ENCODE measurements at places on chromosomes 3 and 15.
A peak's percentile ranks its signal among the peaks of the same experiment; 100 is the strongest.

GRCh38 chr15:52806284-52806655 is 16.1 kb upstream of the ONECUT1 start:
- DNase-seq: no peak

- no peak for DNase-seq
These were observed 126.2 kb upstream of the C2CD4B start for GRCh38 chr15:62291262-62291661.

DNA sequence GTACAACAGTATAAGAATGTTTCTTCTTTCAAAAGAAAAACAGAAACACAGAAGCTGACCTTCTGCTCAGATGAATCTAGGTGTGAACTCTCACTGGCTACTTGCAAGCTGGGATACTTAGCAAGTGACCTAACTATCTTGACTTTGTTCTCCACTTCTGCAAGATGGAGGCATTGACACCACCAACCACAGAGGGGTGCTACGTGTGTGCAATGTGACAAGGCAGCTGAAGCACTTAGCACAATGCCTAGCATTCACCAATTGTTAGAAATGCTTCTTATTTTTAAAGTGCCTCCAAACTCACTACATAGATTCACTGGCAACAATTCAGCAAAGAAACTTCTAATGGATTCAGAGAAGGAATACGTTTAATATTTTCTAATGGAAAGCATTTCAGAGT is 331.4 kb upstream of the WNT5A start:
- DNase-seq: no peak

- no peak for DNase-seq
These were observed 39.6 kb upstream of the FGD5 start for GRCh38 chr3:14779069-14779685.

GRCh38 chr3:185405243-185405642 is 42.3 kb downstream of the MAP3K13 start:
- no peak for DNase-seq

DNA sequence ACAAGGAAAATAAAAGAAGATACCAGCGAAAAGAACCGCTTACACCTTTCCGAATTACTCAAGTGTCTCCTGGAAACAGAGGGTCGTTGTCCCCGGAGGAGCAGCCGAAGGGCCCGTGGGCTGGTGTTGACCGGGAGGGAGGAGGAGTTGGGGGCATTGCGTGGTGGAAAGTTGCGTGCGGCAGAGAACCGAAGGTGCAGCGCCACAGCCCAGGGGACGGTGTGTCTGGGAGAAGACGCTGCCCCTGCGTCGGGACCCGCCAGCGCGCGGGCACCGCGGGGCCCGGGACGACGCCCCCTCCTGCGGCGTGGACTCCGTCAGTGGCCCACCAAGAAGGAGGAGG is 325 bp downstream of the ALCAM start:
- no peak for DNase-seq

DNA sequence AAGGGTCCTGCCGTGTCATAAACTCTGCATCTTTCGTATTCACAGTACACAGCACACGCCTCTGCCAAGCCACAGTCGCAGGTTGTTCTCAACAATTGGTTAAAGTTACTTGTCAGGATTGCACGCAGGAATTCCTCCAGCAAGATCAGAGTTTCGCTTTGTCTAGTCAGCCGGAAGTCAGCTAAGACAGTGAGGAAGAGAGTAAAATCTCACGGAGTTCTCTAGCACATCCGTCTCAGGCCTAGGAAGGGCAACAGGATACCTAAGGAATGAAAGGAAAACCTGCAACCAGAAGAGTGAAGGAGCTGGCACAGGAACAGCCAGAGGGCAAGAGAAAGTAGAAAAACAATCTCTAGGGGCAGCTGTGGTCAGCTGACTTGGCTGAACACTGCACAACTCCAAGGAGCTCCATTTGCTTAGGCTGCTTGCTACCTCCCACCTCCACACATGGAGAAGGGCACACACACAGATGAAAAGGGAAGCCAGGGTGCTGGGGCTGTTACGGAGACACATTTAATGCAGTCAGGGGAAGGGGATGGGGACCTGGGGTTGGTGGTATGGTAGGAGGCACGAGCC is 23.7 kb downstream of the RORA start:
- DNase-seq: no peak

GRCh38 chr15:89143503-89144162 is 55.4 kb downstream of the ABHD2 start:
- peak; percentile 73 for DNase-seq

DNA sequence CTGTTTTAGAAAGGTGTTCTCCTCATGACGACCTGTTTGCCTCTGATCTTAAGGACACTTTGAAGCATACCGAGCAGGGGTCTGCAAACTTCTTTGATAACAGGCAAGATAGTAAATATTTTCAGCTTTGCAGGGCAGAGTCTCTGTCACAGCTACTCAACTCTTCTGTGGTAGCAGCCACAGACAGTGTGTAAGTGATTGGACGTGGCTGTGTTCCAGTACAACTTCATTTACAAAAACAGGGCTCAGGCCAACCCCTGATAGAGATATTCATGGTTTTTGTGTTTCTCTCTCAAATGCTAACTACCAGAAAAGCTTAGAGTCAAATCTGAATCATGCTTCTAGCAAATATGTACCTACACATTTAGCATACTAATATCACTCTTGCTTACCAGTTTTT is 51.5 kb downstream of the TGFBR2 start:
- DNase-seq: no peak

DNA sequence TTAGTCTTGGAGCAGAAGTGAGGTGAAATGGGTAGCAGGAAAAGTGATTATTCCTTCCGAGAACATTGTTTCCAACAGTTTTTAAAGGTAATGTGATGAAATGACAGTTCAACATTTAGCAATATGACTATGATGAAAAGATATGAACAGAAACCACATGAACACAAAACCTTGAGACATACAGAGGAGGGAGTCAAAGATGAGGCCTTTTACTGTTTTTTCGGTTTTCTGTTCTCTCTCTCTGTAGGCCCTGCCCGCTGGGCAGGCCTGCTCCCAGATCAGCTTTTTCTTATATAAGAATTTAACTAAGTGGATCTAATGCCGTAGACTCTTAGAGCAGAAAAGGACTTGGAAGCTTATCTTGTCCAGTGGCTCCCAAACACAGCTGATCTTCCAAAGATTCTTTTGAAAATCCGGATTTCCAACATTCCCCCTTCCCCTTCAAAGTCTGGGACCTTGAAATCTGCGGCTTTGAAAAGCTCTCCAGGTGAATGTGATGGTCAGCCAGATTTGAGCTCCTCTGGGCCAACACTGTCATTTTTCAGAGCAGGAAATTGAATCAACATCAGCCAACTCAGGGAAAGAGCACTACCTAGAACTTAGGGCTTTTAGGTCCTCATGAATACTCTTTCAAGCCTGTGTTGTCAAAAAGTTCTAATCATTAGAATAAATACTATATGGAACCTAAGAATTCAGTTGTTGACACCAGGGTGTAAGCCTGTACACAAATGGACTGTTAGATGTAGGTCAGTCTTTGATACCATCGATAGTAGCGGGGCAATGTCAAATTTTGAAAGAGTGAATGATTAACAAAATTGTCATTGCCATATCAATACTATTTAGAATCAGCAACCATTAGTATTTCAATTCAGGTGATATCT is 372.7 kb downstream of the SHQ1 start:
- no peak for DNase-seq

DNA sequence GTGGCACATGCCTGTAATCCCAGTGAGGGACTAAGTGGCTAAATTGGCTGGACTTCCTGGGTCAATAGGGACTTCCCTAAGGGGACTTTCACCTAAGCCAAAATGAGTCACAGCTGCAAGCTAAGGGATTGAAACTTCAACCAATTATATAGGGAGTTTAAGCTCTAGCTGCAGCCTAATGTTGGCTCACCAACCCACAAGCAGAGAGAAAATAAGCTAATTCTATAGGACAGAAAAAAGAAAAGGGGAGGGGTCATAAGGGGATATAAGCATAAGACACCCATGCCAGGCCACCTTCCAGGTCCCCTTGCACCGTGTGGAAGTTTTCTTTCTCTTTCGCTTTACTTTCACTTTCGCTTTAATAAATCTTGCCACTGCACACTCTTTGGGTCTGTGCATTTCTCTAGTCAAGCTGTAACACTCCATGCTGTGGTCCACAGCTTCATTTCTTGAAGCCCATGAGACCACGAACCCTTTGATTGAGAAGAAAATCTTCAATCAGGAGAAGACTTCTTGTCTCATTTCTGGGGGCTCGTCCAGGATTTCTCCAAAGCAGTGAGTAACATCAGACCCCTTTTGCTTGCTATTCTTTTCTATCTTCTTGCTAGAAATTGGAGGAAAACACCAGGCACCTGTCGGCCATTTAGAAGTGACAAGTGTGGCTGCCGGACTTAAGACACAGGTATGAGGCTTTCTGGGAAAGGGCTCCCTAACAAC is 192.3 kb downstream of the IGSF11 start:
- no peak for DNase-seq

GRCh38 chr3:69266585-69266984 is 119.3 kb downstream of the FRMD4B start:
- no peak for DNase-seq

DNA sequence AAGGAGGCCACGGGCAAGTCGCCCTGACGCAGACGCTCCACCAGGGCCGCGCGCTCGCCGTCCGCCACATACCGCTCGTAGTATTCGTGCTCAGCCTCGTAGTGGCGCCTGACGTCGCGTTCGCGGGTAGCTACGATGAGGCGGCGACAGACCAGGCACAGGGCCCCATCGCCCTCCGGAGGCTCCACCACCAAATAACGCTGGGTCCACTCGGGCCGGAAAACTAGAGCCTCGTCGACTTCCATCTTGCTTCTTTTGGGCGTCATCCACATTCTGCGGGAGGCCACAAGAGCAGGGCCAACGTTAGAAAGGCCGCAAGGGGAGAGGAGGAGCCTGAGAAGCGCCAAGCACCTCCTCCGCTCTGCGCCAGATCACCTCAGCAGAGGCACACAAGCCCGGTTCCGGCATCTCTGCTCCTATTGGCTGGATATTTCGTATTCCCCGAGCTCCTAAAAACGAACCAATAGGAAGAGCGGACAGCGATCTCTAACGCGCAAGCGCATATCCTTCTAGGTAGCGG is at the start of gene EPM2AIP1:
EPM2AIP1 (minus strand) TSS at position 326 of the 520 bp plus-strand sequence; CDS start at position 272, 54 bp downstream.
- no peak for DNase-seq

DNA sequence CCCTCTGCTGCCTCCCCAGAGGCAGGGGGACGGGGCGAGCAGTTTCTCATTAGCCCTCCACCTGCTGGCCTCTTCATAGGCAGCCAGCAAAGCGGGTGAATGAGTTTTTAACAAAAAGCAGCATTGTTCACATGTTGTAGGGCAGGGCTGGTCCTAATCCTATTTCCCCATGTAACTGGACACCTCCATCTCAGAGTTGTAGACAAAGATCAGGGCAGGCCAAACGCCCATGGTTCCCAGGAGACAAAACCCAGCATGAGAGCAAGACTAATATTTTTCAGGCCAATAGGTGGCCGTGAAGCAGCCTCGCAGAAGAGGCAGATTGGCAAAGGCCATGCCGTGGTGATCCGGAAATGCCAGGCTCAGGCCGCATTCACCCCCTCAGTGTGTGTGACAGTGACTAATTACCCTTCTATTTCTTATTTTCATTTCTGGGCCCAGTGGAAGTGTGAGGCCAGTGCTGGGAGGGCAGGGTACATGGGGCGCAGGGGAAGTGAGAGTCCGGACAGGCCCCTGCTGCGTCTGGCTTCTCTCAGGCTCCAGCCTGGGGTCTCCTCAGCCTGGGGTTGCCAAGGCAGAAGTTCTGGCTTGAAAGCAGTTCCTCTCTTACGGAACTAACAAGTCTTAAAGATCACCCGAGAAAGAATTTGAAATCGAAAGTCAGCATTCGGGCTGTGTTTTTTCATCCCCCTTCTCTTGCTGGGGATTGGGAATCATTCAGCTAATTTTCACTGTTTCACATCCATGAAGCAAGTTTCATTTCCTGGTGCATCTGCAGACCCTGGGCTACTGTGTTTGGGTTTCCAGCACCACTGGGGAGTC is 64.8 kb downstream of the BOC start:
- no peak for DNase-seq

DNA sequence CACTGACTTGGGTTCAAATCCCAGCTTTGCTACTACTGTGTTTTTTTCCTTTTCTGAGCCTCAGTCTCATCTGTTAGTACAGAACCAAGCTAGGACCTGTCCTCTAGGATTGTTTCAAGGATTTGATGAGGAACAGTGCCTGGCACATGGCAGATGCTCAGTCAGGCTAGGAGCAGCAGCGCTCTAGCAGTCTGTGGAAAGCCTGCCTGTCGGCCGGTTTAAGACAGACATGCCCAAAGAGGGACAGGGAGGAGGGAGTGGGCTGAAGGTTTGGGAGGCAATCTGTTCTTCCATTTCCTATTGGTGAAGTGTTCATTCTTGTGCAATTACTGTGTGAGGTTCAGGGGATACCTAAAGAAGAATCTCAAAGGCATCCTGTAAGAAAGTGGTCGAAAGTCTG is 35.1 kb upstream of the RGMA start:
- no peak for DNase-seq

DNA sequence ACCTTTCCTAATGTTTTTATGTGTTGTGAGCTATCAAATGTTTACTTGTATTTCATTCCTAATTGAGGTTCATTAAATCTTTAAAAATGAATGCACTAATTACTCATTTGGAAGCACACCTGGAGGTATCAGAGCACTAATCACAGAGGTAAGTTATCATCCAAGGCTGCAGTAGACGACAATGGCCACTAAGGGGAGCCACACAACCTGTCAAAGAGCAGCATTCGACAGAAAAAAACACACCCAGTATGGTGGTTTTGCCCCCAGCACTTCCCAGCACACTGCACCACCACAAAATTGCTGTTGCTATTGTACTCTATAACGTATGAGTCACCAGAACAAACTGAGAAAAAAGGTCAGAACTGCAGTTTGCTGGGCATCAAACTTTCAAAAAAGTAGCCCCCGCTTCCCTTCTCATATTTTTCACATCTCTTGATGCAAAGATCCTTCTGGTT is 205.9 kb upstream of the IGF1R start:
- no peak for DNase-seq

GRCh38 chr3:46853441-46854415 is 9.5 kb downstream of the MYL3 start:
- no peak for DNase-seq

DNA sequence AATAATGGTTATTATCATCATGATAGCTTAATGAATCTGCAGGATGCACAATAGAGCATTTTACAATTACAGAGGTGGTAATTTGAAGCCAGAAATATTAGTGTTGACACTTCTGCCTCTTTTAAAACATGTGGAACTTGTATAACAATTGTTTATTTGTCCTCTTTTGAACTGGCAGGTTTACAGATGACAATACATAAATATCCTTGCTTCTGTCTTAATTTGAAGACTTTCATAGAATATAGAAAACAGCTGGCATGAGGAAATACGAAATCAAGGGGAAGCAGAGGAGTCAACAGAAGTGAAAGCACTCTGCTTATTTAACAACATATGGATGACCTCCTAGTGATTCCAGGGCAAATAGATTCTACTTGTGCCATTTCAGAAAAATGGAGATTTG is 270.5 kb upstream of the SGO1 start:
- no peak for DNase-seq

GRCh38 chr15:80982205-80982604 is 7.4 kb downstream of the MESD start:
- DNase-seq: no peak

- no peak for DNase-seq
These were observed 51.7 kb downstream of the SH3GL3 start for GRCh38 chr15:83498801-83499200.

Data from NCI-H2081 treated with DMSO at 0.1 percent for 48 hours (cell line).